ENCODE measurements at places on chromosomes 3 and 15. TPM values are rescaled to one million over a fixed set of nuclear protein-coding genes. Genes with fewer than 3 reads are reported as not detected.

ACTRT3 gene
- 0.37 TPM for polyA plus RNA-seq

DNA sequence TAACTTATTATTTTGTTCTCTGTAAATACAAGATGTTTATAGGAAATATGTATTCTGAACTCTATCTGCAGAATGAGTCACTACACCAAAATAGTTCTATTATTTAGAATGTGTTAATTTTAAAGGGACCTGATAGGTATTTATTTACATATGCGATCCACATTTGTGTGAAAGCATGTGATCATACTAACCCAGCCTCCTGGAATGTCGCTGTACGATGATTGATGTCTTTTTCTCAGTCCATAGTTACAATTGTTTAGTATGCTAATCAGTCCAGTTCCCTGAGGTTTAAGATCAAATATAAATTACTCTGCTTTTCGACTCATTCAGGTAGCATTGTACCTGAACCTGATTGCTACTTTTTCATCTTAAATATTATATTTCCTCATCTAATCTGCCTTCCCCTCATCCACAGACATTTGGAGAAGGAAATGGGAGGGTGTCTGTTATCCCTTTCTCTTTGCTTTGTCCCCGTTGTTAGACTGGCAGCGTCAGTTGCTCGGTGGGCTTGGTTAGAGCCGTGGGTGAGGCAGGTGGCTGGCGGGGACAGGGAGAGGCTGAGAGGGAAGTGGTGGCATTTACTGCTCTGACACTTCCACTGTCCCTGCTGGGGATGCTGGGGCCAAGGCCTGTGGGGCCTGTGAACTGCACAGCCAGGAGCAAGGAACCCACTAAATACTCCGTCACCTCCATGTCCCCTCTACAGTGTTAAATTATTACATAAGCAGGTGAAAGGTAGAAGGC lies 27.8 kb upstream of the NR2E3 start:
- DNase-seq, result no peak

GAP43 gene
- 151 TPM for polyA plus RNA-seq

DNA sequence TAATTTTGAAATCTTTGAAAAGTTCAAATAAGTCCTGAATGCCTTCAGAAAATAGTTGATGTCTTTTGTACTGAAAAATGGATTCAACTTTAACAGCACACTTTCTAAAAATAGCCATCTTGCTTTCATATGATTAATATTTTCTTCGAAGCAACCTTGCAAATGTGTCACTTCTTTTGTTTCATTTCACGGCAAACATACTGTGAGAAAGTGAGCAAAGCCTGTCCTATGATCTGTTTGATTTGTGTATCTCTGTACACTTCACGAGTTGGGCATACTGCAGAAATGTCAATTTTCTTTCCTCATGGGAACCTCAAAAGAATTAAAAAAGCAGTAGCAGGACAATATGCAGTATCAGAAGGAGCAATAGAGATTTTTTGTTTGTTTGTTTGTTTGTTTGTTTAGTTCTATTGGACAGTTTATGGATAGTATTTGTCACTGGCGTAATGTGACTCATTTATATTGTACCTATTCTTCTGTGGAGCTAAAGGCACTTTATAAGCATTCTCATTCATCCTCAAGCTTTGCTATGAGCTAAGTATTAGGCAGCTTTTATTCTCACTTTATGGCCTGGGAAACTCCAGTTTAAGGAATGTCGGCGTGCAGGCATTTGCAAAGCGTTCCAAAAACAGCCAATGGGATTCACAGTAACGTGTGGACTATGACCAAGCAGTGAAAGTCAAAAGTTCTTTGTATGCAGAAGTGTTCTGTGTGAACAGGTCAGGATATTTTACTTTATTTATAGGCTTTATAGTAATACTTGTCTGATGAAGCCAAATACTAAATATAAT lies 572.0 kb downstream of the NAALADL2 start:
- DNase-seq, result no peak

BUB1B gene
- 22.6 TPM for polyA plus RNA-seq

DNA sequence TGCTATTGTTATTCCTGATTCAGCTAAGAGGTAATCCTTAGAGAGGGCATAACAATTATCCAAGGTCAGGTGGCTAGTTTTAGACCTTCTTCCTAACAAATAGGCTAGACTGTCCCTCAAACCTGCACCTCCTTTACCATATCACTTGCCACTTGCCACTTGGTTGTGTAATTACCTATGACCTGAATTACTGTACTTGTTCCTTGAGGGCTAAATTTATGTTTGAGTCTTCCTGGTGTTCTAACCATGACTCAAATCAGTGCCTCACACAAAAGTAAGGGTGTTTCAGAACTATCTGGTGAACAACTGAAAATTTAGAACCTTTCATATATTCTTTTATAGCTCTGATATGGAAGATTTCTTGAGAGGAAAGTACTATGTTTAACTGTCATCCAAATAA lies 365.8 kb upstream of the SEMA6D start:
- DNase-seq, result no peak

- no peak for DNase-seq
These were observed 85.9 kb upstream of the ABHD2 start for GRCh38 chr15:89002281-89002761.

- peak; percentile 25 for DNase-seq
These were observed 556 bp downstream of the CRYBG3 start for GRCh38 chr3:97822359-97822775.

- DNase-seq, result peak; percentile 71
These were observed 1.2 kb upstream of the FAM81A start for GRCh38 chr15:59436774-59437141.

DNA sequence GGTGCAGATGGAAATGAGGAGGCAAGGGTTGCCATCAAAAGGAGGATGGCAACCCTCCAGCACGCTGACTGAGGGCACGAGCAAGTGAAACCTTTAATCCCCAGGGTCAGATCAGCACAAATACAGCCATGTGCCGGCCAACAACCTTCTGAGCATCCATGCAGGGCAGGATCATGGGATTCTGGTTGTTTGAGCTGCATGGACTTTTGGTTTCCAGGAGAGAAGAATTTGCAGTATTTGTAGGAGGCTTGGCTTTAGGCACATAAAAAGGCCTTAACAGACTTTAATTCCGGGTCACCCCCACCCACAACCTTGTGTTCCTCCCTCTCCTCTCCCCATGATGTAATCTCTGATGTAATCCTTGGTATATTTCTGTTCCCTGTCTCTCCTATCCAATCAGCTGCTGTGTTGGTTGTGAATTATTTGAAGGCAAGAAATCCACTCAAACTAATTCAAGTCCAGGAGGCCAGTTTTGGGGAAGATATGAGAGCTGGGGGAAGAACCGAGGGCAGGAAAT lies 254.3 kb downstream of the SHQ1 start:
- no peak for DNase-seq

CNTN3 gene
- polyA plus RNA-seq, result 0.29 TPM

DNA sequence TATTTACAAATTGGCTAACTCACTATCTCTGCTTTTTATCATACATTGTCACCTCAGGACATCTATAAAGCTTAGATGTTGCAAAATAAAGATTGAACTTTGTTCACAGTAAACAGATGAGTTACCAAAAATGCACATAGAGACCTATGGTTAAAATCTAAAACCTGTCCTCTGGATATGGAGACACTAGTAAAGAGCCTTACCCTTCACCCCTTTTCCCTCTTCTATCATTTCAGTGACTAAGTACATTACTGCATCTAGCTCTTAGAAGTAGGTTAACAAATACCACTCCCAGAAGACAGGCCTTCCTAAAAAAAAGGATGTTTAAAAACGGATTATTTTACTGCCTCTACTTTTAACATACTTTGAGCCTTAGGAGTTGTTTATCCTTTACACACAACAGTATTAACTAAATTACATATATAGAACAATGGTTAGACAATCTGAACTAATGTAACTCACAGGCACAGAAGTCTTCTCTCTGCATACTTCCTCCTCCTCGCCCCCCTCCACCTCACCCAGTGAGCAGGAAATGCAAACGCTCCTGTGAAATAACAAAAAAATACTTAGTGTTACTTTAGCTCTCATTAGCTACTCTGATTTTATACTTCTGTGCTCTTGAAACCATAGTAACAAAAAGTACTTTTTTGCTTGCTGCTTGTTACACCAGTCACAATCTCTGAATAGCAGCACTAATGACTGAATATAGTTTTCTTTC lies 23.3 kb downstream of the IREB2 start:
- no peak for DNase-seq

DNA sequence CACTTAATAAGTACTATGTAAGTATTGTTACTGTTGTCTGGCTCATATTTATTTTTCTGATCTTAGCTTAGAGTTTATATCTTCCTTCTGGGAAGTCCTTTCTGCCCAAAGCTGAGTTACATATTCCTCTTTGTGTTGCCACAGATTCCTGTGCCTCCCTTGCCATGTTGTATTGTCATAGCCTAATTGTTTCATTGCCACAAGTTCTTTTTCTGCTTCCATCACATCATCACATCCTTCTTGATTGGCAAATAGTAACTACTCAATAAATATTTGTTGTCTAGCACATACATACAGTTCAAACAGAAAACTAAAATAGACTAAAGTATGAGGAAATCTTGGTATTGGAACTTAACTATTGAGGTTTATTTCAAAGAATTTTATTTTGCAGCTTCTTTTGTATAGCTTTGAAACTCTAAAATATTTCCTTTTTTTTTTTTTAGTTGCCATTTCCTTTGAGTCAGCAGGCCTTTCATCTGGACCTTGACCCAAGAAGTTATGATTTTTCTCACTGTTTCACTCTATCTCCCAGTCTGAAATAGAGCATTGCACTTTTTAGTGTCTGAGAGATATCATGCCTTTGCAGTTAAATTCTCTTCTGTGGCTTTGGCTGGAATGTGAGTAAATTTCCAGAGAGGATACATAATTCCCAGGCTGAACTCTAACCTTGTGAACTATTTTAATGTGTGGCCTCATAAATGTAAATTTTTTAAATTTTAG lies 98.2 kb downstream of the ZNF609 start:
- DNase-seq, result no peak

DNA sequence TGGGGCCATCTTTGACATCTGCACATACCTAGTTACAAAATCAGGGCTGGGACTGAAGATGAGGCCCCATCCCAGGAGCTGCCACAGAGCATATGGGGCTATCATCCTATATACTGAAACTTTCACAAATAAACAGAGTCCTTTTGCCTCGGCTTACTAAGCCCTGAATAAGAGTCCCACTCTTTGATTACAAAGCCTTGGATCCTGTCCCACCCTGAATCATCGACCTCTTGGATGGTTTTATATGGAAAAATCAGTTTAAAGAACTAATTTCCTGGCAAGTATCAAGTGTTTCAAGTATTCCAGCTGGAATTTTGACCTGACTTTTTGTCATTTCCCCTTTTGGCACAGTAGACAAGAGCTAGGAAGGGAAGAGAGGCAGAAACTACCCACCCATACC lies 331.3 kb upstream of the FRG2C start:
- no peak for DNase-seq

- DNase-seq, result no peak
These were observed 71.5 kb upstream of the GALNT15 start for GRCh38 chr3:16102905-16103364.

Measured in brain (organoid and tissue), 16 donors.